Glomerular endothelial cell (primary cell): ENCODE measurements at places on chromosomes 3 and 15. TPM values are rescaled to one million over a fixed set of nuclear protein-coding genes. Genes with fewer than 3 reads are reported as not detected.

Gene CPLX3
- not detected in 2 replicates for total RNA-seq

Gene CX3CR1
- not detected in 2 replicates for total RNA-seq

Gene RBM6
- 45.8 and 61.6 TPM in 2 replicates for total RNA-seq

Gene SLITRK3
- not detected in 2 replicates for total RNA-seq
